ENCODE measurements at places on chromosomes 7 and 10.

- ATAC-seq = no peak
These were observed 31.0 kb upstream of the MXI1 start for GRCh38 chr10:110176141-110177030.

DNA sequence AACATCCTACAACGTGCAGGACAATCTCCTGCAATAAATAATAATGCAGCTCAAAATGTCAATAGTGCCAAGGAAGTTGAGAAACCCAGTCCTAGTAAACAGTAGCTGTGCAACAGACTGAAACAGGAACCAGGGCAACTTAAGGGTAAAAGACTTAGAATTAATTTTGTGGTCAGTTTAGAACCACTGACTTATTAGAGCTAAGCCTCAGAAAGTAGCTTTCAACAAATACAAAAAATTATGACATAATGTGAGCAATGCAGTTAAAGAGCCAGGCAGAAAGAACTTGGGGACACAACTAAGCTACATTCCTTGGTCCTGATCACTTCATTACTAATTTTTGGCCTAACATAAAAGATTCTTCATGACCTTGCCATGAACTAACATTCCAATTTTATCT lies 195.4 kb downstream of the MACC1 start:
- no peak for ATAC-seq

DNA sequence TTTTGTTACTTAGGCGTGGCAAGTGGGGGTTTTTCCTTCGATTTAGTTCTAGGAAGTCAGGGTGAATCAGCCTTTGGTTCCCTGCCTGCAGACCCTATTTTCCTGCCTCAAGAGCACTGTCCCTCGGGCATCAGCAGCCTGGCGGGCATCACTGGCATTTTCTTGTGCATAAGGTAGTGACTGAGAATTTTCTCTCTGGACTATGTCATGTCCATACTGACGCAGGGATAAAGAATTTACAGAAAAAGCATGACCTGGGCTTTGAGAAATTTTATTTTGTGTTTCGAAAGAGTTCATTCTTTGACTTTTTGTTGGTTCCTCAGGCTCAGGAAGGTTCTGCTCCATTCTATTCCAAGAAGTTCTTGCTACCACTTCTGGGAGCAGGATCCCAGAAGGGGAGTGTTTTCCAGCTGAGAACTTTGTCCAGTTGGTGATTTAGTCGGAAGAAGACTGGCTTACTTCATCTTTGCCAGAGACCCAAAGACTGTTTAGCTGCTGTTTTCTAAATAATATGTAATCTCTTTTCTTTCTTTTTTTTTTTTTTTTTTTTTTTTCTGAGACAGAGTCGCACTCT lies 213.9 kb upstream of the SH2B2 start:
- no peak for ATAC-seq

- ATAC-seq = peak; percentile 65
These were observed 57.5 kb downstream of the HDAC9 start for GRCh38 chr7:18552943-18553604.

GRCh38 chr7:89283302-89283701 lies 487.8 kb upstream of the TEX47 start:
- ATAC-seq = no peak

- ATAC-seq = peak; percentile 88
These were observed 220 bp upstream of the ZKSCAN5 start for GRCh38 chr7:99504281-99504602.

DNA sequence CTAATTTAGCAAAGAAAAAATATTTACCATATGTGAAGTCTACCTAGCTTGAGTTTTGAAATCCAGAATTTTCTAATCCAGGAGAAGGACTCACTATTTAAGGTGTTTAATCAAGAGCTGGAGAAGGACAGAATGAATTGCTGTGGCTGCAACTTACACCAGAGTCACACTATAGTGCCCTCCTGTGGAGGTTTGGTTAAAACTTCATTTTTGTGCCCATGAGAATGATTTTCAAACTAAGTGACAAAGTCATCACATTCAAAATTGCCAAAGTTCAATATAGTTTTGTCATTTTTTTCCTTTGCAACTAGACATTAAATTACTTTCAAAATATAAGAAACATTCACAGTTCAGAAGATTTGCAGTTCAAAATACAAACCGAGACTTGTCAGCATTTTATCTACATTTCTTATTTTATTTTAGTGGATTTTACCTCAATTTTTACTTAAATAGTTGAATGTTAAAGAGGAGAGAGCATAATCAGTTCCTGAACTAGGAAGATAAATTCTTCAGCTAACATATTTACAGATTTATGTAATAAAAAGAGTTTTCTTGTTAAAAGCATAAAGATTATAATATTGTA lies 70.7 kb downstream of the CABCOCO1 start:
- ATAC-seq = peak; percentile 77

GRCh38 chr10:93894516-93895378 lies 969 bp downstream of the SLC35G1 start:
- ATAC-seq = peak; percentile 45

GRCh38 chr10:5496261-5497250 lies 2.8 kb downstream of the CALML5 start:
- no peak for ATAC-seq

DNA sequence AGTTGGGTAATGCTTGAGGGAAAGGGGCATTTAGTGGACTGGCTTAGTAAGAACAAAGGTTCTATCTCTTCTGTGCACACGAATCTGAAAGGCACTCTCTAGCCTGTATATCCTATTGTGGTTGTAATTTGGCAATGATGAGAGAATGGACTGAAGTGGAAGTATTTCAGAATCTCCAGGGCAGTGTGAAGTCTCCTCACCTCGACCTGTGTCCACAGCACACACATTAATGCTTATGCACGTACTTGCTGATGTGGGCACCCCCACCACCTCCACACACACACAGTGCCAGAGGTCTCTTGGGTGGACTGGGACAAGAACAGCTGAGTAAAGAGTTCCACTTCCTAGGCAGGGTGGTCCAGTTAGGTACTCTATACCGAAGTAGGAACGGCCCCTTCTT lies 6.9 kb downstream of the SMC3 start:
- ATAC-seq = no peak

DNA sequence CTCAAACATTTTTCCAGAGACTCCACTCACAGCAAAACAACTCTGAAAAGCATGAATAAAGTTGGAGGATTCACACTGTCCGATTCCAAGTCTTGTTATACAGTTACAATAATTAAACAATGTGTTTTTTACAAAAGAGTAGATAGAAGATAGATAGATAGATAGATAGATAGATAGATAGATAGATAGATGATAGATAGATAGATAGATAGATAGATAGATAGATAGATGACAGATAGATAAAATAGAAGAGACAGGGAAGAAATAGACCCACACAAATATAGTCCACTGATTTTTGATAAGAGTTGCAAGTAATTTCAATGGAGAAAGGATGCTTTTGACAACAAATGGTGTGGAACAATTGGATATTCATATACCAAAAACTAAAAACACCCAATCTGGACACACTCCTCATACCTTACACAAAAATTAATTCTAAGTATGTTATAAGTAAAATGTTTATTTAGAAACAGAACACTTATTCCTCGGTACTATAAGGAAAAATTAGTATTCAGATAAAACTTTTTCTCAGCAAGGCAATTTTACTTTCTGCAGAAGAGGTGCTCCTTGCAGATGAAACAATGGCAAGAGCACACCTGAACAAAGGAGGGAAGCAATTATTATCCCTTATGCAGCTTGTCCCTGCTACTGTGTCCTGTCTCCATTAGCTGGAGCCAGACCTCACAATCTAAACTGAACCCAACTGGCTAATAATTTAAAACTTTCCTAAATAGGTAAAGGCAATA lies 5.7 kb upstream of the TAS2R39 start:
- no peak for ATAC-seq
